ENCODE measurements at places on chromosomes 13 and 19.

- DNase-seq = no peak
These were observed 74.4 kb downstream of the SLITRK6 start for GRCh38 chr13:85724546-85725432.

DNA sequence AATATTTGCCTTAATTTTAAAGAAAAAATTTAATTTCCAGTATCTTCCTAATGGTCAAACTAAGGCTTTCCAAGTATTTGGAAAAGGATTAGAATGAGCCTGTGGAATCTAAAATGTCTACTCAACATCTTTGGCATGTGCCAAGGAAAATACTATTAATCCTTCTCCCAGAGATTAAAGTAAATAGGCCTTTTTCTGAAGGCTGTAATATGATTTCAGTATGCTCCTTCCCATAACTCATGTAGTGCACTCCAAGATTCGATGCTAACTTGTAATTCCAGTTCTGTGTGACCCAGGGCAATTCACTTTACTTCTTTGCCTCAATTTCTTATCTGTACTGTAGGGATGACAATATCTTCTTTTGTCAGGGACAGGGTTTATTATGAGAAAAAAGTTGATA is 196.9 kb downstream of the ZIC5 start:
- DNase-seq = no peak

DNA sequence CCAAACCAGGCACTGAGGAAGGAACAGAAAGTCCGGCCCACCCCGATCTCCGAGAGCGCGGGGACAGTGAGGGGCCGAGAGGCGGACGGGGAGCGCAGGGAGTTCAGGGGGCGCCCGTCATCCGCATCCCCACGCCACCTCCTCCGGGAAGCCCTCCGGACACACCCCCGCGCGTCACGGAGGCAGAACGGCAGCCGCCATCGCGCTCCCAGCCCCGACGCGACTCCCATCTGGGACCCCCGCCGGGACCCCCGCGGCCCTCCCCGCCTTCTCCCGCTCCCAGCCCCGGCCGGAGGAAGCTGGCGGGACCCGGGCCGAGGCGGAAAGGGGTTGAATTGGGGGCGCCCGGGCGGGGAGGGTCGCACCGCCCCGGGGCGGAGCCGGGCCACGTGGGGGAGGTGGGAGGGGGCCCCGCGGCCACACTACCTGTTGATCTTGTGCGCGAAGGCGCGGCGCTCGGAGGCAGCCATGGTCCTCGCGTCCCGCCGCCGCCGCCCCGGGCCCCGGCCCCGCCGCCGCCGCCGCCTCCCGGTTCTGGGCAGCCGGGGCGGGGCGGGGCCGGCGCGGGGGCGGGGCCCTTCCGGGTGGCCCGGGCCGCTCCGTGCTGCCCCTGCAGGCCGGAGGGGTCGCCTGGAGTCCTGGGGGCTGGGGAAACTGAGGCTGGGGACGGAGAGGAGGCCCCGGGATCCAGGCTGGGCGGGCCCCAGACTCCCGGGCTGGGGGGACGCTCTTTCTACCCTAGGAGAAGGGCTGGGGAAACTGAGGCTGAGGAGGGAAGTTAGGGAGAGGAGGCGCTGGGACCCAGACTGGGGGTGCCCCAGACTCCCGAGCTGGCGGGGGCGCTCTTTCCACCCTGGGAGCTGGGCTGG is at the start of gene DOCK6:
Gene DOCK6 (minus strand): TSS at position 554 of the 869 bp plus-strand sequence. CDS start 84 bp downstream, at position 470.
- no peak for DNase-seq

- no peak for DNase-seq
These were observed 6.6 kb upstream of the FLT1 start for GRCh38 chr13:28501547-28501946.

GRCh38 chr13:26976313-26976712 is 195.3 kb downstream of the USP12 start:
- DNase-seq = no peak

- no peak for DNase-seq
These were observed 40.6 kb downstream of the TPT1 start for GRCh38 chr13:45300190-45300985.

GRCh38 chr13:42361701-42362100 is 89.7 kb downstream of the AKAP11 start:
- no peak for DNase-seq

DNA sequence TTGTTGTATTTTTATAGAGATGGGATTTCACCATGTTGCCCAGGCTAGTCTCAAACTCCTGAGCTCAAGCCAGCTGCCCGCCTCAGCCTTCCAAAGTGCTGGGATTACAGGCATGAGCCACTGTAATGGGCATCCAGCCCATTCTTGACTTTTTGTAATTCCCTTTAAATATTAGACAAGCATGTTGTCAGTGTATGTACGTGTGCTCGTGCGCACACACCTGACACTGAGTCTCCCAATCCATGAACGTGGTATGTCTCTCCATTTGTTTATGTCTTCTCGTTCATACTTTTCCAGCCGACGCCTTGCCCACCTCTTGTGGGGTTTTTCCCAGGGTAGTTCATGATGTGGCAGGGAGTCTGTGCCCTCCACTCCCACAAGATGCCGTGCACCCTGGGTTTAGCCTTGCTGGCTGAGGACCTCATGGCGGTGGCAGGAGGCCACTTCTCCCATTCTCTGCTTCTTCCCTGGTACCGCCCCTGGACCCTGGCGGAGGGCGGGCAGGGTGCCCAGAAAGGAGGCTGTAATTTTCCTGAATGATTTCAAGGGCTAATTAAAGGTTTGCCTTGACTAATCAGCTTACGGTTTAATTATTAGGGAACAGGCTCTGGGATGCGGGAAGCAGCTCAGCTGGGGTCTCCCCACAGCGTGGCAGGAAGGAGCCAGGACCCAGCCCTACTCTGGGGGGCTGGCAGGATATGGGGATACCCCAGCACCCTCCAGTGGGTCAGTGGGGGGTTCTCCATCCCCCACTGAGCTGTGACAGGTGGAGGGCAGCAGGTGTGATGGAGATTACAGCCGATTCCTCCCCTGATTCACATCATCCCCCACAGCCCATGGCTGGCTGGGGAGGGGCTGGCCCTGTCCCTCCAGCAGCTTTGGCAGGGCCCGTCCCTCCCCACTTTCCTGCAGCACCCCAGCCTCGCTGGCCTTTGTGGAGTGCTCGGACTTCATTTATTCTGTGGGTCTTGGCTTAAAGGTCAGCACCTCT is 12.9 kb downstream of the PAK4 start:
- no peak for DNase-seq

- DNase-seq = no peak
These were observed 820 bp downstream of the EID2 start for GRCh38 chr19:39539165-39539517.

- no peak for DNase-seq
These were observed 33.5 kb upstream of the USPL1 start for GRCh38 chr13:30584051-30584731.

DNA sequence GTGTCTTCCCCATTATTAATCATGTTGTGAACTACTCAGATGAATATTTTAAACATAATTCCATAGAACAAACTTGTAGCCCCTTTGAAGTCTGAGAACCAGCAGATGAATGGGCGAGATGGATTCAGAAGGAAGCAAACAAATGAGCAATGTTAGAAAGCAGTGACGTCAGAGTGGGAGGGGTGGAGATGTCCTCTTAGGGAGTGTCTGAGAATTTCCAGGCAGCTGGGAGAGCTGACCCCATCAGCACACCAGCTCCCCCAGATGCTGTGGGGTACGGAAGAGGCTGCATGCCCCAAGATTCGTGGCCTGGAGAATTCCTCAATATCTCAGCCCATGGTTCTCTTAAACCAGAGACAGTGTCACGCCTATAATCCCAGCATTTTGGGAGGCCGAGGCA is 68.6 kb downstream of the DPF1 start:
- DNase-seq = no peak

GRCh38 chr19:19948800-19949199 is 48.1 kb downstream of the ZNF93 start:
- no peak for DNase-seq

GRCh38 chr13:73040968-73041596 is 17.7 kb upstream of the KLF5 start:
- no peak for DNase-seq

- no peak for DNase-seq
These were observed 45.8 kb downstream of the TGDS start for GRCh38 chr13:94550062-94550738.

GRCh38 chr19:4429256-4429655 is 26.8 kb downstream of the CHAF1A start:
- peak; percentile 20 for DNase-seq

DNA sequence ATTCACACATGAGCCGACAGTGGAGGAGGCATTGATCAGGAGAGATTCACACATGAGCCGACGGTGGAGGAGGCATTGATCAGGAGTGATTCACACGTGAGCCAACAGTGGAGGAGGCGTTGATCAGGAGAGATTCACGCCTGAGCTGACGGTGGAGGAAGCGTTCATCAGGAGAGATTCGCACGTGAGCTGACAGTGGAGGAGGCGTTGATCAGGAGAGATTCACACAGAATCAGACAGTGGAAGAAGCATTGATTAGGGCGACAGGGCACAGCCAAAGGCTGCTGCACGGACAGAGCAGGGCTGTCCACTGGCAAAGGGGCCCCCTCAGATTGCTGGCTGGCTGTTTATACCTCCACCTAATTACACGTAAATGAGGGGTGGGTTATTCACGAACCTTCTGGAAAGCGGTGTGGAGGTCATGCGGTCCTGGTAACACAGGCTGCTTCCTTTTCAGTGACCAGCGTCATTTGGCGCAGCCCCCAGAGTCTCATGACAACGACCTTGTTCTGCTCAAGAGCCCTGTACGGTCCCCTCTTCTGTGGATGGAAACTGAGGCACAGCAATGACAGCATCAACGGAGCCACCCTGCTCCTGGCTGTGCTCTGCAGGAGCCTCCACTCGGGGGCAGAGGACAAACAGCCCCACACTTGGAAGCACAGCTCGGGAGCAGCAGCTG is 50.6 kb upstream of the GAS6 start:
- no peak for DNase-seq

GRCh38 chr13:103876571-103876970 is 810.4 kb upstream of the SLC10A2 start:
- DNase-seq = no peak

GRCh38 chr19:18674616-18675015 is 8.9 kb upstream of the CRTC1 start:
- DNase-seq = no peak

GRCh38 chr19:48064509-48064908 is 20.6 kb upstream of the CABP5 start:
- DNase-seq = no peak

GRCh38 chr13:80116107-80116506 is 224.8 kb downstream of the SPRY2 start:
- no peak for DNase-seq

- DNase-seq = peak; percentile 71
These were observed 100.4 kb downstream of the STK24 start for GRCh38 chr13:98476538-98476966.

DNA sequence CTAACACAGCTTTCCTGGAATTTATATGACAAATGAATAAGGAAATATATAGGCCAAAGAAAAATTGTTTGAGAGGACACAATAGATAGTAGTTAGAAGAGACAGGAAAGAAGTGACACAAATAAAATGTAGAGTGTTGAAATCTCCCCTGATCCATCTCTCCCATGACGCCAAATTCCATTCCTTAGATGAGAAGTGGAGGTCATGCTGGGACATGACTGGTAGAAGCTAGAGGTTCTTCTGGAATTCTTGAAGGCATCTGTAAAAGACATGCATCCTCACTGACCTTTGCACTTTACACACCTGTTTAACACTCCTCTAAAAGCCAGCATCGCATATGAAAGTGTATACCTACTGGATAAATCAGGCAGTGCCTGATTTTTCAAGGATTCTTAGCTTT is 67.8 kb downstream of the DGKH start:
- no peak for DNase-seq

GRCh38 chr19:2195914-2196313 is 32.2 kb downstream of the DOT1L start:
- DNase-seq = no peak
